ENCODE measurements at places on chromosomes 13 and 19.

GRCh38 chr13:39822437-39822836 is 167.0 kb downstream of the COG6 start:
- DNase-seq = no peak

DNA sequence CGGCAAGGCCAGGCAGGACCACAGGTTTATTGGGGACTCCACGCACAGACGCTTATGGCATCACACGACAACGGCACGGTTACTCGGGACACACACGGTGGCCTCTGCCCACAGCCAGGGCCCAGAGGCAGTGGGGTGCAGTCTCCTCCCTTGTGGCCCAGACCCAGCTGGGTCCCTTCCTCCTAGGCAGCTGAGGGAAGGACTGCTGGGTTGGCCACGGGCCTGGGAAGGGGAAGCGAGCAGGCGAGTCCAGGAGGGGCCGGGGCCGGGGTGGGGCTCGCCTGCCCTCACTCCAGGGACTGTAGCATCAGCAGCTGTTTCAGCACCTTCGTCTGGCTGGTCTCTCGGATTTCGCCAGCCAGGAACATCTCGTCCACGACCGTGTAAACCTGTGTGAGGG is 12.5 kb downstream of the AP2S1 start:
- no peak for DNase-seq

GRCh38 chr13:99875391-99875790 is 96.2 kb downstream of the ZIC5 start:
- no peak for DNase-seq

GRCh38 chr19:44603201-44603945 is 10.0 kb upstream of the IGSF23 start:
- DNase-seq = no peak

GRCh38 chr13:50229960-50230661 is 214.9 kb downstream of the KCNRG start:
- no peak for DNase-seq

- no peak for DNase-seq
These were observed 69.4 kb downstream of the TSC22D1 start for GRCh38 chr13:44506719-44507118.

DNA sequence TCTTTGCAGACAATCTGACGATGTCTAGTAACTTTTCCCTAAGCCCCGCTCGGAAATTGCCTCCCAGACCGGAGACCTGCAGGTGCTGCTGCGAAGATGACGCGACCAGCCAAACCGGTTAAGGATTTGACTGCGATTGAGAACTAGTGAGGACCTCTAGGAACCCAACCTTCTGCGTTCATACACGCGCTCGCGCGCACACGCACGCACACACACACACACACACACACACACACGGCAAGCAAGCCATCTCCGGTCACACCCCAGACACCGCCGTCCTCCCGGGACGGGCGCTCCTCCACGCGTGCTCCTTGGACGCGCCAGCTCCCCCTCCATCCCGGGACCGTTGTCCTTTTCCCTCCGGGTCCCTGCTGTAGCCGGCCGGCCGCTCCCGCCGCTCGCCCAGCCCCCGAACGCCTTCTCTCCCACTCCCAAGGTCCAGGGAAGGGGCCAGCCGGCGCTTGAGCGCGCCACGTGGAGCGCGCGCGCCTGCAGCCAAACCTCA is 1.2 kb downstream of the TBC1D4 start:
- DNase-seq = no peak

DNA sequence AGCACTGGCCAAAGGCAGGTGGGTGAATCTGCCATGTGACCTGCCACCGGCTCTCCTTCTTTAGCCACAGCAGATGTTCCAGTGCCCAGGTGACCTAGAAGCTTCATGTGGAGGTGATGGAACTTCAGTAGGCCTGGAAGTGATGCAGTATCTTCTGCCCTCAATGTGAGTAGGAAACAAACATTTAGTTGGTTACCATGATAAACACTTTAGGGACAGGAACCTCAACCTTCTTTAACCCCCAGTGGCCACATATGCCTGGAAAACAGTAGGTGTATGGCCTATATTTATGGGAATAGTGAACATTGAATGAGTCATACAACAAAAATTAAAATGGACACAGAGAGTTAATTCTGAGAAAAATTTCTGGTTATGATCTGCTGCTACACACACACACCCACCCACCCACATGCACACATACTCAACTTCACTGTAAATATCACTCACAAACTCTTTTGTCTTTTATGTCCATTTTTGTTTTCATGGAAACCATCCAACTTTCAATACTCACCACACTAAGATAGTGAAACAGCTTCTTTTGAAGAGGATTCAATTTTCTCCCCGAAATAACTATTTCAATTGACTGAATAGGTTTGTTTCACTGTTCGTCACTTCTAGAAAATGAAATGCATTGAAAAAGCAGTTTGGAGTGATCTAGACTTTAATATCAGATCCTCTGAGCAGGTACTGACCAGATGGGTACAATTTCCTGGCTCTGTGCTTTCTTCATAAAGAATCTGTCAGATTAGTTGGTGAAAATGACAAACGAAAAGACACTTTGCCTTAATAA is 97.3 kb downstream of the STARD13 start:
- DNase-seq = no peak

GRCh38 chr13:76868371-76868770 is 17.8 kb downstream of the KCTD12 start:
- no peak for DNase-seq

DNA sequence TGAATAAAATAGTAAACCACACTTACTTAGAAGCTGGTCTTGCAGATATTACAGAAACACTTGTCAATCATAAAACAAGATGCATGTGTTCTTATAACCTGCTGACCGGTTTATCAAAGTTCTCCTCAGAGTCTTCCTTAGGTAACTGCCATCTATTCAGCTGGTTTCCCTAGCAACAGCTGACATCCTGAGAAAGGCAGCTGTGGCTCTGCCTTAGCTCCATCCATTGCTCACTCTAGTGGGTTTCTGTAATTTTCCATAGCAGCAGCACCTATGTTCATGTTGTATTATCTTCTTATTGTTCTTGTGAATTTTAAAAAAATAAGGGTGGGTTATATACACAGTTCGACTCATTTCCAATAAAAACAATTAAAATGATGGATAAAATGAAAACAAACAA is 87.8 kb downstream of the RAP2A start:
- no peak for DNase-seq
